ENCODE measurements at places on chromosomes 11 and 22. TPM values are rescaled to one million over a fixed set of nuclear protein-coding genes. Genes with fewer than 3 reads are reported as not detected.

GRCh38 chr22:40919446-40919845, 31.7 kb upstream of the RBX1 start:
- no peak for DNase-seq

DNA sequence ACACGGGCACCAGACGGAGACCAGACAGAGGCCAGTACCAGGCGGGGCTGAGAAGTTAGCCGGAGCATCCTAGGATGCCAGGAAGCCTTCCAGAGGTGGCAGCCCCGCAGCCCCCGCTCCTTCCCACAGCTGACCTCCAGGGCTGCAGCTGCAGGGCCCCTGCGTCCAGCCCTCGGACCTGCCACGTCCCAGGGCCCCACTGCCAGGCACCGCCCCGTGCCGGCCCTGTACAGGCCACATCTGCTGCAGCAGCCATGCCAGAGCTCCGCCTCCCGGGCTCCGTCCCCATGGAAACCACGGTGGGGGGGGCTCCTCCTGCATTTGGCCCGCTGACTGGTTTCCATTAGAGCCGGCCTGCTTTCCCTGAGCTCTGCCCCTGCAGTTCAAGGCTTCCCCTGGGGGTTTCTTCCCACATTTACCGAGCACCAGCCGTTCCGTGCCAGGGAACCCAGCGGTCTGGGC, 62.5 kb upstream of the PPARA start:
- no peak for DNase-seq

DNA sequence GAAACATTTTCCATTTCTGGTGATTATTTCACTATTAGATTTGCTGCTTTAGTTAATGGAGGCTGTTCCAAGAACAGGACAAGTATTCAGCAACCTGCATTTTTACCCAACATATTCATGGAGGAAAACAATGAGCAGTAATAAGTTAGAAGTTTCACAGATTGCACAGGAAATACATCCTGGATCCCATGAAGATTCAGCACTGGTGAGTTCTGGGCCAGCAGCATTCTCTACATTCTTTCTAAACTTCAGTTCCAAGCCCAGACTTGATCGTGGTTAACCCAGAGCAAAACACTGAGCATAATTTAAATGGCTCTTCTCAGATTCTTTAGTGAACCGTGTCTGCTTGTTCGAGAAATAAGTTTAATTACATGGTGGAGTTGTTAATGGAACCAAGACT, 3.8 kb downstream of the FJX1 start:
- DNase-seq, result no peak

- no peak for DNase-seq
Observed at GRCh38 chr11:15673408-15673831, 558.7 kb downstream of the INSC start.

DNA sequence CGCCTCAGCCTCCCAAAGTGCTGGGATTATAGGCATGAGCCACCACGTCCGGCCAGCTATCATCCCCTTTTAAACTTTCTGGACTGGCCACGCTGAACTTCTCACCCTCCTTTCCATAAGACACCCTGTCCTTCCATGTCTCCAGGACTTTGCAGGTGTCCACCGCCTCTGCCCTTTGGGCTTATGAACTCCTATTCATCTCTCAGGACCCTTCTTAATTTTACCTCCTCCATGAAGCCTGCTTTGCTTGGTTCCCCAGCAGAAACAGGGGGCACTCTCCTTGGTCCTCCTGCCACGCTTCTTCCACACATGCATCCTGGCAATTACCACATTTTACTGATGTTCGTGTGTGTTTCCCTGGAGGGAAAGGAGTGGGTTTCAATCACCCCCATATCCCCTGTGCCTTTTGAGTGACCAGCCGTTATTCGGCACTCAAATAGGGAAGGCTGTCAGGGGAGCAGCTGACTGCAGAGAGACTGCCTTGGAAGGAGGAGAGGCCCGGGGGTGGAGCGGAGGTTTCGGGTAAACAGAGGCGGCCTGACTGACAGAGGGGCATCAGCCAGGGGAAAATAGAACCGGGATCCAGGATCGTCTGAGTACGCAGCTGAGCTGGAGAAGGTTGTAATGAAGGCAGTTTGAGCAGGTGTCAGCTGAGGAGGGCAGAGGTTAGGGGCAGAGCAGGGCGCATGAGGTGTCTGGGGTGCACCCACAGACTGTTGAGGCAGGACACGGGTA, 27.1 kb upstream of the CHKA start:
- no peak for DNase-seq

OR8G5 gene
- polyA plus RNA-seq, result not detected

OR52E1 gene
- polyA plus RNA-seq, result not detected

OR10D3 gene
- not detected for polyA plus RNA-seq

DNA sequence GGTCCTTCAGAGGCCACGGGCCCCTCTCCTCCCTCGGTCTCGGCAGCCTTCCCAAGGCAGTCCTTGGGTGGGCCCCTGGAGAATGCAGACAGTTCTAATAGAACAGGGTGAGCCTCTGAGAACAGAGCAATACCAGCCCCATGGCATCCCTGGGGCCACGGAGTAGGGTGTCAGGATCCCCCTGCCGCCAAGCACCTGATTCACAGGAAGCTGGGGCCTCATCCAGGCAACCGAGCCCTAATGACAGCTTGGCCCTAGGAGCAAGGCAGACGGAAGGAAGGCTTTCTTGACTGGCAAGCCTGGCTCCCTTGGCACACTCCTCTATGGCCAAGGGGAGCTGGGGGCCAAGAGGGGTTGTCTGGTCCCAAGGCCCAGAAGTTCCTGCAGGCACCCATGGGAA, 15.2 kb downstream of the TXN2 start:
- no peak for DNase-seq

DNA sequence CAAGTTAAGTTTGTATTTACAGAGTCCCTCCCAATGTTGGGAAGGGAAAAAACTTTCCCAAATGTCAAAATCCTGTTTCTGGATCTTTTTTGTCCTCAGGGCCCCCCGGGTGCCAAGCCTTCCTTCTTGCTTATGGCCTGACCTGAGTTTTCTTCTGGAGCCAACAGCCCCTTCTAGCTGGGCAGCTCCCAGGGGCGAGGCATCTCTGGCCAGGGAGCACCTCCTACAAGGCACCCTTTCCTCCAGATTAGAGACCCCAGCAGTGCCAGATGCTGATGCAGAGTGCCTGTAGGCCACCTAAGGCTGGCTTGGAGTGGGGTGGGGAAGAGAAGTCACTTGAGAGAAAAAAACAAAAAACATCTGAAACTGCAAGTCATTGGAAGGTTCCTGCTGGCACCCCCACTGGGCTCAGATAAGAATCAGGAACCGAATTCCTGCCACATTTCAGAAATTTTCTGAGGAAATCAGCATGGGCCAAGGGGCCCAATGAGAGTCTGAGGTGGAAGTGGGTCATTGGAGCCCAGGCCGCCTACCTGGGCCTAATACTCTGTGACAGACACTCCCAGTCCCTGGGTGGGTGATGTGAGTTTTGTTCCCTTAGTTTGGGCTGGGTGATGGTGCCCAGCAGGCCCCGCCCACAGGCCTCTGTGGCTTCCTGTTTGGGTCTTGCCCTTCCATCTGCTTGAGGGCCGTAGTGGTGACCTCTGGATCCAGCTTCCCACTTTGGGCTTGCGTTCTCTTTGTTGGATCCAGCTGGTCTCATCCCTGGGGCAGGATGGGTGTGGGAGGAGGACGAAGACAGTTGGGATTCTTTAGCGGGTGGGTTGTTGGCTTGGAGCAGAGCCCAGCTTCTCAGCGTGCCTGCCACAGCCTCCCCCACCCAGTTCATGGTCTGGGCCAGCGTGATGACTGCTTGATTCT, 40.6 kb downstream of the PARVA start:
- no peak for DNase-seq

MGAT3 gene
- 20.8 TPM for polyA plus RNA-seq

RIMBP3C gene
- polyA plus RNA-seq, result 0.48 TPM

TYR gene
- 0.21 TPM for polyA plus RNA-seq

DNA sequence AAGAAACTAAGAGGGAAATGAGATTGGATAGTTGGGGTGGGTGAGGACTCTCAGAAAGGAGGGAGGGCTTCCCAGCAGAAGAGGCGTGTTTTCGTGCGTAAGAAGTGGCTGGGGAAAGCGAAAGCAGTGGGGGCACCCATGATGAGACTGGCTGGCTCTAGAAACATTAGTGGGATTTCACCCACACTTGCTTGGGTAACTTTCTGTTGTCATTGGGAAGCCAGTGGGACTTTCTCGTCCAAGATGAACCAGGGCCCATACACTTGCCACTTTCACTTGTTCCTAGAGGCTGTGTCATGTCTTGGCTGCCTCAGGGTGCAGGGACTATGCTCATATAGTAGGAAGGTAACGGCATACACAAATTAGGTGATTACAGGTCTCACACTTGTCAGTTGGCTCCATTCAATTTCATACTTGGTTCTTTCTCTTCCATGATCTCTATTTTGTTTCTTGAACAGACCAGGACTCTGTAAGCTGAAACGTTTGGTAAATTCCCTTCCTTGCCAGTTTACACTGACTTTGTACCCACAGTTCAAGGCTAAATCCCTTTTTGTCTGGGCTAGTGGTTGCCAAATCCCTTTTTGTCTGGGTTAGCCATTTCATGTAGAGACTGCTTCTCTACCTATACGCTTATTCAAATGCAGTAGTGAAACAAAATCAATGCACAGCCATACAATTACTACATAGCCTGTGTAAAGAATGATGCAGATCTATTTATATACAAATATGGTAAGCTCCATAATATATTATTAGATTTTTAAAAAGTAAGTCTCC, 42.0 kb upstream of the CXCR5 start:
- no peak for DNase-seq

KCNJ5 gene
- polyA plus RNA-seq, result 4.4 TPM

DNA sequence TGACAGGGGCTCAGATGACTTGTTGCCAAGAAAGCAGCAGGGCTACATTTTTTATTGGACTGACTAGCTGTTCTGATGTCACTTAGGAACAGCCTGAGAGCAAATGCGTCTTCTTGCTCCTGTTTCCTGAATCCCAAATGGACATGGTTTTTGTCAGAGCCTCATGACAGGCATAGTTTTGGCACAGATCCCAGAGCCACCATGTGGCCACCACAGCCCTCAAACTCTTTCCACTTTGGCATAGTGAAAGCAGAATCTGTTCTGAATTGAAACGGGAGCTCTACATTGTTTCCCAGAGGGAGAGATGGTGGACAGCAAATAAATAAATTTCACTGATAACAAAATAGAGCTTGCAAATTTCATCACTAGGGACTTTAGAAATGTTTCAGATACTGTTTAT, 222.2 kb downstream of the C11orf87 start:
- no peak for DNase-seq

IRAG1 gene
- polyA plus RNA-seq, result 9.8 TPM

CSKMT gene
- polyA plus RNA-seq, result 5.5 TPM

DNA sequence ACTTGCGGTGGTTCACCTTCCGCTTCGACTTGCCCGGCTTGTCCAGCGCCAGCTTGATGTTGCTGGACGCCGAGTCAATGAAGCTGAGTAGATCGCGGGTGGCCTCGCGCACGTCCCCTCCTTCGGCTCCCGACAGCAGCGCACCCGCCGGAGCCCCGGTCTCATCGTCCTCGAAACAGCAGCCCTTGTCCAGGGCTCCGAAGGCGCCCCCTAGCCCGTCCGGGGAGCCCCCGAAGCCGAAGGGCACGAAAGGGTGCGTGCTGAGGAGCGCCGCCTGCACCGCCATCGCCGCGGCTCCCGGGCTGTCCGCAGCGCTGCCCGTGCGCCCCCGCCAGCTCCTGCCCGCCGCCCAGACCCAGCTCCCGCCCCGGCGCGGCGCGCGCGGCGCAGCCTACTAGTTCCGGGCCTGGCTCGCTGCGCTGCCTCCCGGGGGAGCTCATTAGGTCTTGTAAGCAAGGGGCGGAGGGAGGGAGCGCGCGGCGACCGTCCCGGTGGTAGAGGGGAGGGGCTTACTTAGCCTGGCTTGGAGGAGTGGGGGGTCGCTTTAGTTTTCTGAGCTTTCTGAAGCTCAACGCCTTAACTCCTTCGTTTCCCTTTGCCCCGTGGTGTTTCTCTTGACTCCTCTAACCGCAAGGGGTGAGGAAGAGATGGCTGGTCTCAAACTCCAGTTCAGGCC, at the start of gene FAM181B:
Gene FAM181B, minus strand, starts transcription at position 421 of the 676 bp plus-strand sequence. Its CDS starts 135 bp downstream, at position 286.
- peak; percentile 64 for DNase-seq

C22orf23 gene
- polyA plus RNA-seq, result 7.3 TPM

GRCh38 chr11:121206810-121207209, 85.8 kb upstream of the SC5D start:
- DNase-seq, result no peak

OR4A16 gene
- not detected for polyA plus RNA-seq

IFITM1 gene
- polyA plus RNA-seq, result 37.8 TPM

SLC6A5 gene
- polyA plus RNA-seq, result 0.14 TPM

ADM2 gene
- 5.7 TPM for polyA plus RNA-seq

GRCh38 chr11:67435031-67435726, 2.3 kb downstream of the PTPRCAP start:
- DNase-seq, result no peak

- no peak for DNase-seq
Observed at GRCh38 chr11:3799143-3799542, 1.8 kb upstream of the NUP98 start.

WBP2NL gene
- polyA plus RNA-seq, result 4.4 TPM

GRCh38 chr11:117011541-117011898, 86.7 kb downstream of the SIK3 start:
- no peak for DNase-seq

IFTAP gene
- polyA plus RNA-seq, result 54.8 TPM

CALCA gene
- polyA plus RNA-seq, result 12.0 TPM

DNA sequence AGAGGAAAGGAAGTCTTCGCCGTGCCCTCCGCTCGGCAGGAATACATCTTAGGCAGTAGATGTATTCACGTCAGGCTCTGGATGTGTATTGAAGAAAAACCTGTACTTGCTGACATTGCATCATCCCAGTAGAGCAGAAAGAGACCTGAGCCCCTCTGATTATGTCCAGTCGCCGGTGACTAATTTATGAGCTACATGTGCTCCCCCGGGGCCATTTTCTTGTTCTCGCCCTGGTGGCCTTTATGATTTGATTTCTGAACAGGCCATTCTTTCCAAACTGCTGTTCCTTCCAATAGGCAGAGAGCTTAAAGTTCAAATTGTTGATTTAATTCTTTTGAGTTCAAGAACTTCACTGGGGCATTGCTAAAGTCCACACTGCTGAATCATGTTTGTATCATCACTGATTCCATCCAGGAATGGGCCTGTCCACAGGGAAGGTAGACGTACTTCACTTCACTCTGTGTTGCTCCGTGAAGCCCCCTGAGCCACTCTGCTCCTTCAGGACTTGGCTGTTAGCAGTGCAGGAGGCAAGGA, 137.3 kb upstream of the RASSF10 start:
- no peak for DNase-seq

IL10RA gene
- polyA plus RNA-seq, result 3.0 TPM

EFCAB6 gene
- polyA plus RNA-seq, result 5.0 TPM

GRCh38 chr11:85813721-85814120, 2.8 kb upstream of the SYTL2 start:
- DNase-seq, result no peak

GRCh38 chr11:25734591-25735211, 597.2 kb upstream of the ANO3 start:
- peak; percentile 12 for DNase-seq

ATM gene
- 53.2 TPM for polyA plus RNA-seq

MS4A2 gene
- not detected for polyA plus RNA-seq

Data from right renal pelvis (tissue), 4 donors.